ENCODE measurements at places on chromosomes 3 and 15. TPM values are rescaled to one million over a fixed set of nuclear protein-coding genes. Genes with fewer than 3 reads are reported as not detected.

DNA sequence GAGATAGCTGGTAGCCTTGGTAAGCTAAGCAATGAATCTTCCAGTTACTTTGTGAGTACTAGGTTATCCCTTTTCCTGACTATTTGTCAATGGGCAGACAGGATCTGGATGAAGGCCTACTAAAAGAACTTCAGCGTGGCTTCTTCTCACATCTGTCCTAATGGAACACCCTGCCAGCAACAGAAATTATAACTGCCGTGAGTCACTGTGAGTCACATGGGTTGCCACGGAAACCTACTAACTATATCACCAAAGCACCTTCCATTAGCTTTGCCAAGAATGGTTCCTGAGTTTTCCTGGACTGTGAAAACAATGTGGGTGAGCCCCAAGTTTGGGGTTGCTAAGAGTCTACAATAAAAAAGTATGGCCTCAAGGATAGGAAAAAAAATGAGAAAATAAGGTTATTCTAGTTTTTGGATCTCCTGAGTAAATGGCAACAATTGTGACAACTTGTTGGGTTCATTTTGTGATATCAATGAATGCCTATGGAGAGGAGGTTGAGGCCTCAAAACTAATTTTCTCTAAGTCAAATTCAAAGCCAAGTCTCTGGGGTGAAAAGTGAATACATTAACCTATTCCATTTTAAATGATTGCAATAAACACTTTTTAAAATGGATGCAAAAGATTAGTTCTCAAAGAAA is 195.1 kb upstream of the ICE2 start:
- DNase-seq, result peak; percentile 72
- H3K36me3 ChIP-seq, result no peaks in the 10 kb centered on the region
- H3K4me1 ChIP-seq, result peaks cover 14% of the 10 kb centered on the region
- no peak overlapping the region for H3K4me3 ChIP-seq
- no peak overlapping the region for H3K27ac ChIP-seq

- no peaks in the 10 kb centered on the region for H3K27me3 ChIP-seq
- H3K4me3 ChIP-seq, result no peak overlapping the region
- no peak for DNase-seq
- no peaks in the 10 kb centered on the region for H3K36me3 ChIP-seq
Measured at GRCh38 chr3:153254361-153254760, 92.3 kb downstream of the RAP2B start.

DNA sequence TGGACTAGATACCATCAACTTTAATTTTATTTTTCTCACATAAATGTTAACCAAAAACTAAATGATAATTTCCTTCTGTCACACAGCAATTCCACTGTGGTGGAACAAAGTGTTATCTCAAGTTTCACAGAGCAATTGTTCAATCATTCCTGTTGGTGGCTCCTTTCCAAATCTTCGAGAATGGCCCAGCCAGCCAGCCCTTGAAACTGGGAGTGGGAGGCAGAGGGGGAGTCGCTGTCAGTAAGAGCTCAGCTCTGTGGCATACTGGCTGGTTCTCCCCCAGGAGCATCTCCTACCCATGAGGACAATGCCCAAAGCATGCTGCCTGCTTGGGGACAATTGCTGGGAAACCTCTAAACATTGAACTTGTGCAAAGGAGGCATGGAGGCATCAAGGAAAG is 47.7 kb downstream of the MECOM start:
- H3K27me3 ChIP-seq, result no peaks in the 10 kb centered on the region
- no peak overlapping the region for H3K27ac ChIP-seq
- DNase-seq, result no peak

DNA sequence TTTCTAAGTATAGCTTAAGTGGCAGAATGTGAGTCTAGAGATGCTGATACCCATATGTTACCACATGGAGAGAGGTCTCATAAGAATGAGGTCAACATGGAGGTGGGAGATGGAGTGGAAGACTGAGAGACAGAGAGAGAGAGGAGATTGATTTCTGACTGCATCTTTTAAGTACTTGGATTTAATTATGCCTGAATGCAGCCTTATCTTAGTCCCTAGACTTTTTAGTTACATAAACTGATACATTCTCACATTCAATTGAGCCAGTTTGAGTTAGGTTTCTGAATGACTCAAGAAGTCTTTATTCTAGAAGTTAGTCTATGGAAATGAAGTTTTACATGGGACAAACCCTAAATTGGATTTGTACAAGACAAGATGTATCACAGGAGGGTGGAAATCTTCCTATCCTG is 58.5 kb upstream of the TNFSF10 start:
- no peak overlapping the region for H3K27ac ChIP-seq
- no peaks in the 10 kb centered on the region for H3K36me3 ChIP-seq
- no peaks in the 10 kb centered on the region for H3K27me3 ChIP-seq
- no peak for DNase-seq
- no peak overlapping the region for H3K4me3 ChIP-seq

DNA sequence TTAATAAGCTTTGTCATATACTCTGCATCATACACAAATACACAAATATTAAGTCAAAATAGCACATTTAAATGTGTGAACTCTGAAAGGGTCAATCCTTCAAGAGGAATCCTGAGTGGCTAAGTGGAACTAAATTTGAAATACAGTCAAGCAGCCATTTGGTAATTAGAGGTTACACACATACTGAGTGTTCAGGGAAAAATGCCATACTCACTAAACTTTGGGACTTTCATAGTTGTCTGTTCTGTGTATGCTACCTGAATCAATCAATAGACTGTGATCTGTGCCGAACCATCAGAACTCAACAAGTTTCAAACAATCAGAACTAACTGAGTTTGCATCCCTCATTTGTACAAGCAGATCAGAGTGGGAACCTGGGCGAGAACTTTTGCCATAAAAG is 15.3 kb downstream of the ANKRD28 start:
- no peak overlapping the region for H3K27ac ChIP-seq
- H3K36me3 ChIP-seq, result no peaks in the 10 kb centered on the region
- DNase-seq, result no peak
- H3K4me3 ChIP-seq, result no peak overlapping the region
- H3K27me3 ChIP-seq, result no peaks in the 10 kb centered on the region
- peaks cover 4% of the 10 kb centered on the region for H3K4me1 ChIP-seq

DNA sequence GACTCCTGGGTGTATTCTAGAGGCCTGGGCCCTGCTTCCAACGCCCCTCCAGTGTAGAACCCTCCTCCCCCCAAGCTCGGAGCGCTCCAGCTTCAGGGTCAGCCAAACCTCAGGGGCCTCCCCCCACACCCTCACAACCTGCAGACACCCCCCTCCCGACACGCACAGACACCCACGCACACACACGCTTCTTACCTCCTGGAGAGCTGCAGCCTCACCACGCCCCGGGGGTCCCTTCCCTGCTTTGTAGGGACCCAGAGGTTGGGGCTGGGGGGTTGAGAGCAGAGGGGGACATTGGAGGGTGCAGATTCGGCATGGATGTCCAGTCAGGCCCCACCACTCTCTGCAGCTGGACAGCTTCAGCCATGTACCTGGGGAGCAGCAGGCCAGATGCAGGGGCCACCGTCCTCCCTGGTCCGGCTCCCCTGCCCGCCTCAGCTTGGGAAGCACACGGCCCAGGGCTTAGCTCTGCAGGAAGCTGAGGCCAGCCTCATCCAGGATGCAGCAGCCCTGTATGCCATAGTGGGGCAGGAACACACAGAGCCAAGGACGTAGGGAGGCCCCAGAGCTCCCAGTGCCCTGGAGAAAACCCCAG is 13.0 kb downstream of the ZDHHC19 start:
- peaks cover 8% of the 10 kb centered on the region for H3K27me3 ChIP-seq
- no peak for DNase-seq
- H3K4me1 ChIP-seq, result peaks cover 47% of the 10 kb centered on the region
- H3K36me3 ChIP-seq, result no peaks in the 10 kb centered on the region

AHSG gene
- total RNA-seq, result not detected

Data from stomach (tissue), 19 donors.